ENCODE measurements at places on chromosomes 3 and 15.

- DNase-seq: no peak
These were observed 2.0 kb downstream of the FOXL2NB start for GRCh38 chr3:138949002-138949418.

- no peak for DNase-seq
These were observed 450.1 kb upstream of the THBS1 start for GRCh38 chr15:39130556-39131379.

DNA sequence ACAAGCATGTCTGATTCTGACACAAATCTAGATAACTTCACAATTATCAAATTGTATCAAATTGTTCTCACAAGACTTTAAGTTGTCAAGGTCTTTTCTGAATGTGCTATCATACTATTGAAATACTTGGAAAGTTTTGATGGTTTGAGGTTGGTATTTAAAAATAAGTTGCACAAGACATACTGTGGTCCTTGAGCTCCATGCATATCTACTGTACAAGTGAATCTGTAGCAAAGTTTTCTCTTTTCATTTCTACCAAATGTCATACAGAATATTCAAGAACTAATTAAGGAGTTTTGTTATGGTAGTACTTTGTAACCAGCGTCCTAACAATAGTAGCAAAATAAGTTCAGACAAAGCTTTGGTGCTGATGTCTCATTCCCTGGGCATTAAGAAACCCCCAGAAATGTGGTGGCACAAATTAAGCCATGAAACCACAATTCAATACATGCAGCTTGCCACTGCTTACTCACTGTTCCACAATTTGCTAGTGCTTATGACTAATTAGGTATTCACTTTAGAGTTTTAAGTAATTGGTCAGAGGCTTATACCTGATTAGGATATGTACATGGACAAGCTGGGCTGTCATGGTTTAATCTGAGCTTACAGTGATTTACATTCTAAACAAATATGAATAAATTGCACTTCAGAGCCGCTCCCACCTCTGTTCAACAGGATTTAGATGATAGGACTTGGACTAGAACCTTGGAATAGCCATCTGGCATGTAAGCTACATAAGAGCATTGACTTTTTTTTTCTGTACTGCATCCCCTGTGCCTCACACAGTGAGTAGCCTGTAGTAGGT lies 8.8 kb downstream of the TBC1D23 start:
- peak; percentile 95 for DNase-seq

- DNase-seq: no peak
These were observed 43.5 kb downstream of the SLC41A3 start for GRCh38 chr3:126040386-126040785.

DNA sequence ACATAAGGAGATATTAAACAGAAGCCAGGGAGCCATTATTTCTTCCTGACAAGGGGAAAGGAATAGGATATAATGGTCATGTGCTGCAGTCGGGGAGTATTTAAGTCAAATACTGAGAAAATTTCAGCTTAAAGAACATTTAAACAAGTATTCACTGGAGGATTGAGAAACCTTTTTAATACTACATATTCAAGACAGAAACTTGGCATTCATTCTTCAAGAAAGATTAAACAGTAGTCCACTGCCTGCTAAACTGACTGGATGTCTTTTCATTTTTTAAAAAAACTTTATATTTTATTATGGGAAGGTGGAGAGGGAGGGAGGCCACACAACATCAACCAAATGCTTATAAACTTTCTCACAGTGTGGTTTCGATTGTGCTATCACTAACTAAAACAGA lies 107.4 kb upstream of the CBLB start:
- peak; percentile 29 for DNase-seq

- no peak for DNase-seq
These were observed 139.2 kb upstream of the MEF2A start for GRCh38 chr15:99426431-99427105.

- DNase-seq: no peak
These were observed 204.4 kb downstream of the RYR3 start for GRCh38 chr15:33515121-33515520.

GRCh38 chr15:48498828-48499227 lies 146.7 kb downstream of the FBN1 start:
- no peak for DNase-seq

DNA sequence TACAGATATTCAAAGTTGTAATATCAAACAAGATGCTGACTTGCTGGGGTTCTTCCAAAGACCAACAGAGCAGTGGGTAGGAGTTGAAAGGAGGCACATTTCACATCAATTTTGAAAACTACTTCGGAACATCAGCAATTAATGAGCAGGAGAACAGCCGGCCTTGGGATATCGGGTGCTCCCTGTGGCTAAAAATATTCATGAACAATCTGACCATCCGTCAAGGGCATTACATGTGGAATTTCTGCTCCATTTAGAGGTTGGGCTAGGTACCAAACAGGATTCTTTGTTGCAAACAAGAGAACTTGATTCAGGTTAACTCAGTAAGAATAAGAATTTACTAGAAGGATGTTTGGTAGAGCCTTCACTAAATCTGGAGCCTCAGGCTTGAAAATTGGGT lies 223.9 kb downstream of the RYR3 start:
- no peak for DNase-seq

DNA sequence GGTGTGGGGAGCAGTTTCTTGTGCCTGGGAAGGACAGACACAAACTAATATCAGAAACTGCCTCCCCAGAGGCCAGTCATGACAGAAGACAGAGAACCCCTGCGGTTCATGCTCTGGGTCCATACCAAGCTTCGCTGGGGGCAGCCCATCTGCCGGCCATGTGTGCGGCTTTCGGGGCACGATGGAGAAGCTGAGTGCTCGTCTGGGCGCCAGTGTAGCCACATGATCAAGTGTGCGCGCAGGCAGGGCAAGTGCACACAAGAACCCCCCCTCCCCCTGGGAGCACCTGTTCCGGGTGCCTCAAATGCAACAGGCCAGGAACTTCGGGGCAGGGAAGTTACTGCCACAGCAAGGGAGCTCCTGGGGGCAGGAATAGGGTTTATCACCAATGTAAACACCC lies 1.8 kb downstream of the ADAMTS17 start:
- no peak for DNase-seq

DNA sequence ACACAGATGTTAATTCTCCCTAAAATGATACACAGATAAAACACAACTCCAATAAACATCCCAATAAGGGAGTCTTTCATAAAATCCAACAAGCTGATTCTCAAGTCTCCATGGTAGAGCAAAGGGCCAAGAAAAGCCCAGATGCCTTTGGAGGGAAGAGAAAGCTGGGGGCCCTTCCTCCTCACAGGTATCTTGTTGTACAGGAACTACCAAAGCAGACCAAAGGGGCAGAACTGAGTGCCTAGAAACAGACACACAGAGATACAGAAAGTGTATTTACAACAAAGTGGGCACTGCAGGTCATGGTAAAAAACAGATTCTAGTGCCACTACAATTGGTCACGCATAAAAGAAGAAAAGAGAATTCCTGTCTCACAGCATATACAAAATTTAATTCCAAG lies 87.2 kb upstream of the NSMCE3 start:
- no peak for DNase-seq

- DNase-seq: peak; percentile 40
These were observed 15.4 kb upstream of the BFSP2 start for GRCh38 chr3:133384331-133385027.

GRCh38 chr3:140432229-140432669 lies 245.6 kb upstream of the TRIM42 start:
- peak; percentile 33 for DNase-seq

GRCh38 chr3:168085491-168086119 lies 10.1 kb downstream of the GOLIM4 start:
- no peak for DNase-seq

DNA sequence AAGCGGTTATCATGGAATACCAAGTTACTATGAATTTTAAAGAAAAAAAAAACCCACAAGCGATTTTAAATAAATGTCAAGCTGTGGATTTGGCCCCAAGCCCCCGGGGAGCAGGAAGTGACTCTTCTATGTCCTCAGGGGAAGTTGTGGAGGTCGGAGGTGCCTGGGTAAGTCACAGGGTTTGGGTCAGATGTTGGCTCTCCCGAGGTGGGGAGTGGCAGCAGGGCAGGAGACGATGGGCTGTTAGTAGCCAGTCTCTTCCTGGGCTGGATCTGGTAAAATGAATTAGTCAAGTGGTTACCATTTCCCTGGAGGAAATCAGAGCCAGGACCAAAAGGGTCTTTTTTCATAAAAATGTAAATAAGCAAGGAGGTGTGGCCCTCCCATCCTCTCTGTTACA lies 316.7 kb downstream of the TLE3 start:
- no peak for DNase-seq

- DNase-seq: peak; percentile 33
These were observed 14.1 kb upstream of the CXCR6 start for GRCh38 chr3:45929042-45929679.

DNA sequence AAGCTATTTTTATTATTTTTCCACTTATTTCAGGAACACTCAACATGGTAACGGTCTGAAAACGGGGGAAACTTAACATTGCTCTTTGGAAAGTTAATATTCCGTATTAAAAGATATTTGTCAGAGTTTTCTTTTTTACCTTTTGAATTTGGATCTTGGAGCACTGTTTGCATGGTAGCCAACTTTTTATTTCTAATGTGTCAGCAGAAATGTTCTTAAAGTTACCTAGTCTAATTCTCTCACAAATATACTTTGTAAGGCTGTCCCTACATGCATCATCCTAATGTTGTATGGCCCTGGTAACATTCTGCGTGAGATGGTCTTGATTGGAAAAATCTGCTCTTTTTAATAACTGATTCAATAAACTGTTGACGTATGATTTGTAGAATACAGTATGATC lies 719.5 kb downstream of the FHIT start:
- no peak for DNase-seq

GRCh38 chr3:73324203-73325155 lies 263.0 kb downstream of the EBLN2 start:
- DNase-seq: no peak

- DNase-seq: peak; percentile 45
These were observed 20.9 kb downstream of the CD276 start for GRCh38 chr15:73704869-73705645.

All from iris pigment epithelial cell (primary cell).